Neural crest cell (in vitro differentiated cells): ENCODE measurements at places on chromosomes 7 and 10.

GRCh38 chr7:81393018-81393417, 376.8 kb downstream of the HGF start:
- DNase-seq: no peak

- no peak for DNase-seq
These were observed 52.7 kb upstream of the VIPR2 start for GRCh38 chr7:159197066-159197975.

DNA sequence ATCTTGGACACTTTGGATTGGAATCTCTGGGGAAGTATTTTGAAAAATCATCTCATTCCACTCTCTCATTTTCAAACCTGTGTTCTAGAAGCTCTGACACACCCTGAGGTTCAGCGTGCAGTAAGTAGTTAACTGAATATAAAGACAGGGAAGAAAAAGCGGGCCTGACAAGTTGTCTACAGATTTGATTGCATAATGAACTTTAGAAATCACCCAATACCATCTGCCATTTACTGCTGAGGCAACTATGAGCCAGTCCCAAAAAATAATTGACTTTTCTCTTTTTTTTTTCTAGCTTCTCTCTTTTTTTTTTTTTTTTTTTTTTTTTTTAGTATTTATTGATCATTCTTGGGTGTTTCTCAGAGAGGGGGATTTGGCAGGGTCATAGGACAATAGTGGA, 29.5 kb downstream of the CDC123 start:
- DNase-seq: no peak

DNA sequence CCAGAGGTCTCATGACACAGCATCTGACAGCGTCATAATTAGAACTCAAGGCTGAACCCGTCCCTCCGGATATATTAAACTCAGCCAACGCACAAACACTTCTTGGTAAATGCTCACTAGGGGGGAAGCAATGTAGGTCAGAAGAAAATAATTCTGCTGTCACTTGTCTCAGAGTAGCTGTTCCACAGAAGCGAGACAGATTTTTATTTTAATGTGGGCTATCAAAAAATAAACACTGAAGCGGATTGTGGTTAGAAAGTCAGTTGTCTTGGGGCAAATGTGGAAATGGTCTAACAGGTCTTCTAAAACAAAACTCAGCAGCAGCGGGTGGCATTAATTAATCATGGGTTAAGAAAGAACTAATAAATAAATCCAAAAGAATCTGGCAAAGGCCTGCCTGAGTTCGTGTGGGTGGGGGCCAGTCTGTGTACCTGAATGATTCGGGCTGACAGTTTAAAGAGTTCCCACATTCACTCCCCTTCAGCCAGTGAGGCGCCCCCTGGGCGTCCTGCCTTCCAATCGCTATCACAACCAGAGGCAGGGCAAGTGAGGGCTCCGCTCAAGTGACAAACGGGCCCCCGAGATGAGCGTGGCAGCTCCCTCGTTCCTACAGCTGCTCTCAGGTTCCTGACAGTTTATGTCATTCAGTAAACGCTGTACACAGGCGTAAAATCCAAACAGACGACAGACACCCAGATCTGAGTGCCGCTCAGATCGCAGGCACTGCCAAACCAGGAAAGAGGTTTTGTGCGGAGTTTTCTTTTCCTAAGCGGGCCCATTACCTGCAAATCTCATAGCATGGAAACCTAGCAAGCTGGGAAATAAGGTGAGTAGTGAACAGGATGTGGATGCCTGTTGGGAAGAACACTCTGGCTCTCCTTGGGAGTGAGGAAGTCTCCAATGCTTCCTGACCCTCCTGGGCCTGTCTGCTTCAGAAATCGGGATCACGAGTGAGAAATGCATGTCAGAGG, 52.9 kb downstream of the NRAP start:
- no peak for DNase-seq

DNA sequence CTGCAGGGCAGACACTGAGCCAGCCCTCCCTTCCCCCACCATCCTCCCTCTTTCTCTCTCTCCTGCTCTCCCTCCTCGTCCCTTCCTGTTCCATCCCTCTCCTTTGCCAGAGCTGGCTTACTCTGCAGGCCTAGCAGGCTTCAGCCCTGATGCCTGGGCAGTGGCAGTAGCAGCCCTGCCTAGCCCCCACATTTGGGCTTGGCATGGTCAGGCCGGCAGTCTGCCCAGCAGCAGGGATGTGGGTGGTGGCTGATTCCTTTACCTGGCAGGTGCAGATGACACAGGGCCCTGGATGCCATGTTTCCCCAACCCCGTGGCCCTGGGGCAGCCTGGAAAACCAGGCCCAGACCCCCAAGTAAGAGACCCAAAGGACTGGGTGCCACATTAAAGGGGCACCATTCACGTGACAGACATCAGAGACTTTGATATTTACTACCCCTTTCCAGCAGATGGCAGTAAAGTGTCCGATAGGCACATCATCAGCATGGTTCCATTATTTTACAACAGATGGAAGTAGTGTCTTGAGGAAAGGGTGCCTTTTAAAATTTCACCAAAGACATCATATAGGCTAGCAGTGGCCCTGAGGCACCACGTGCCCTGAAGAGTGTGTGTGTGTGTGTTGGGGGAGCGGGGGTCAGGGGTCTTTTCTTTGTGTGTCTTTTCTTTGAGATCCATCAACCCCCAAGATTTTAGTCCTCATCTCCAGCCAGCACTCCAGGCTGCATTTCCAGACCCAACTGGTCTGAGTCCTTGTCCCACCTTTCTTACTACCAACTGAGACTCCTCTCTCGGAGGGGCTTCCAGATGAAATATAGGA, 5.9 kb downstream of the KCP start:
- no peak for DNase-seq

DNA sequence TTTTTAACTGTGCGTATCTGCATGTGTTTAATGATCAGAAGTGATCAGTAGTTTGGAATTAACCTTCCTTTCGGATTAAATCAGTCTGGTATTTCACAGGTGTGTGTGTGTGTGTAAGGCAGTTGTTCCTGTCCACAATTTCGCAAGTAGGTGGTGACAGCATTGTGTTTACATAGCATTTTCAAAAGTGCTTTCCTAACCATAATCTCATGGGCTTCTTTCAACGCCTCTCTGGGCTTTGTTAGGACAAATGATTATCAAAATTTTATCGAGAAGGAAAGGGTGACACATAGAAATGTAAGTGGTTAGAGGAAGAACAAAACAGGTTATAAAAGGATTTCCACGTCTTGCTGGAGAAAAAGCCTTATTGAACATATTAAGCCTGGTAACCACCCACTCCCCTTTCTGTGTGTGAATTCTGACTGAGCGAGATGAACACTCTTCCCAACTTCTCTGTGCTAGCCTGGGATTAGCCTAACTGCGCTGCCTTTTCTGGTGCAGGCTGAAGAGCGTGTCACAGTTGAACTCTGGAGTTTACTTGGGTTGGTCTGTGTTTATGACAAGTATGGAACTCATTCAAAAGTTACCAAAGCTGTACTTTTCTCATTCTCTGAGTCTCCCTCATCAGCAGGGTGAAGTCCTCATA, 292.3 kb upstream of the PITRM1 start:
- DNase-seq: no peak

- DNase-seq: no peak
These were observed 141.4 kb downstream of the ICA1 start for GRCh38 chr7:8120390-8121058.

DNA sequence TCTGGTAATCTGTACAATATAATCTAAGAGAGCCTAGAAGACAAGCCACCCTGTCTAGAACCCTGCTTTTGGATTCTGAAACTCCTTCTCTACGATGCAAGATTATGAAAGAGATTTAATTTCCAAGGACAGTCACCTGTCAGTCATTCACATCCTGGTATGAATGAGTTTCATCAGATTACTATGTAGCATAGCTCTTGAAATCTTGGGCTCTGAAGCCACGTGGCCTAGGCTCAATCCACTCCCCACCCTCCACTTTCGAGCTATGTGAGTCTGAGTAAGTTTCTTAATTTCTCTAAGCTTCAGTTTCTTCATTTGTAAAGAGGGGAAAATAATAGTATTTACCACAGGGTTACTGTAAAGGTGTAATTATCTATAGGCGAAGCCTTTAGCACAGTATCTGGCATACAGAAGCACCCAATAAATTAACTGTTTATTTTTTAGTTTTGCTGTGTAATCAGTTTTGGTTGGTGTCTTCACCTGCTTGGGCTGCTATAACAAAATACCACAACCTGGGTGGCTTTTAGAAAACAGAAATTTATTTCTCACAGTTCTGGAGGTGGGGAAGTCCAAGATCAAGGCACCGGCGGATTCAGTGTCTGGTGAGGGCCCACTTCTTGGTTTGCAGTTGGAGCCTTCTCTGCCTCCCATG, 71.3 kb downstream of the MYOF start:
- no peak for DNase-seq

DNA sequence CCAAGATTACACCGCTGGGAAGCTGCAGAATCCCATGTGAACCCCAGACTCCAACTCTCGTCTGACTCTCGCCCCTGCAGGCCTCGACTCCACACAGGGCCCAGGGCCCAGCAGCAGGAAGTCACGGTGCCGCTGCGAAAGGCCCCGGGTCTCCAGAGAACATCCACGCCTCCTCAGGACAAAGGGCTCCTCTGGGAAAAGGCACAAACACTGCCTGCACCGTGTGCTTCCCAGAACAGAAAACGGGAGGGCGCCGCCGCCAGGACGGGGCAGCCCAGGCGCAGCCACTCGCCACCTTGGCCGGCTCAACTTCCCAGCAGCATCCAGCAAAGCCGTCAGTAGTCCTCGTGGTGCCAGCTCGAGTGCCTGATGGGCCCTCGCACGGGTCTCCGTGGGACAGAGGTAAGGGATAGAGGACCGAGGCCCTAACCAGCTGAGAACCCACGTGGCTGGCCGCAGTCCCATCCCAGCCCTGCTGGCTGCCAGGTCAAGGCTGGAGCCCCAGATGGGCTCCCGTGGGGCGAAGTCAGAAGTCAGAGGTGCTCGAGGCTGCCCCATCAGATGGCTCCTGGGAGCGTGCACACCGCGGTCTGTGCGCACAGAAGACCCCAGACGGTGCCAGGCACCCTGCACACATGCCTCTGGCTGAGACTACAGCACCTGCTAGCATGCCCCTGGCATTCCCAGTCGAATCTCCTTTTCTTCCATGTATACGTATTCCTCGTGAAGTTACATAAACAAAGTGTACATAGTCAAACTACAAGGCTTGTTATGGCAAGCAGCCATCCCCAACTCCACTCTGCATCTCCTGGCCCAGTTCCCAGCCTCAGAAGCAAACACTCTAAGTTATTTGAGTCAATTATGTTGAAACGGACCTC, 60.2 kb downstream of the MAD1L1 start:
- DNase-seq: no peak

DNA sequence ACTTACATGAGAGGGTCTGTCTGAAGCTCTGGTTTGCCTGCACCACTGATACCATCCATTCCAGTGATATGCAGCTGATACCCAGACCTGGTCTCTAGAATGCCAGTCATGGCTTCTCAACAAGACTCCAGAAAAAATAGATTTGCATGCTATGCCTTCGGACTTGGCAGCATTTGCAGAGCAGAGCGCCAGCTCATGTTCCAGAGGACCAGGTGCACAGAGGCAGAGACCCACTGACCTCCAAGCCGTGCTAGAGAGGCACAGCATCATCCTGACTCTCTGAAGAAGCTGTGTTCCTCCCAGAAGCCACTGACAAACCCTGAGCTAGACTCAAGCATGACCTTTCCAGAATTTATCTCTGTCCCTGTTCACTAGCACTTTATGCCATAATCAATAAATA, 6.9 kb upstream of the PRKAG2 start:
- no peak for DNase-seq

DNA sequence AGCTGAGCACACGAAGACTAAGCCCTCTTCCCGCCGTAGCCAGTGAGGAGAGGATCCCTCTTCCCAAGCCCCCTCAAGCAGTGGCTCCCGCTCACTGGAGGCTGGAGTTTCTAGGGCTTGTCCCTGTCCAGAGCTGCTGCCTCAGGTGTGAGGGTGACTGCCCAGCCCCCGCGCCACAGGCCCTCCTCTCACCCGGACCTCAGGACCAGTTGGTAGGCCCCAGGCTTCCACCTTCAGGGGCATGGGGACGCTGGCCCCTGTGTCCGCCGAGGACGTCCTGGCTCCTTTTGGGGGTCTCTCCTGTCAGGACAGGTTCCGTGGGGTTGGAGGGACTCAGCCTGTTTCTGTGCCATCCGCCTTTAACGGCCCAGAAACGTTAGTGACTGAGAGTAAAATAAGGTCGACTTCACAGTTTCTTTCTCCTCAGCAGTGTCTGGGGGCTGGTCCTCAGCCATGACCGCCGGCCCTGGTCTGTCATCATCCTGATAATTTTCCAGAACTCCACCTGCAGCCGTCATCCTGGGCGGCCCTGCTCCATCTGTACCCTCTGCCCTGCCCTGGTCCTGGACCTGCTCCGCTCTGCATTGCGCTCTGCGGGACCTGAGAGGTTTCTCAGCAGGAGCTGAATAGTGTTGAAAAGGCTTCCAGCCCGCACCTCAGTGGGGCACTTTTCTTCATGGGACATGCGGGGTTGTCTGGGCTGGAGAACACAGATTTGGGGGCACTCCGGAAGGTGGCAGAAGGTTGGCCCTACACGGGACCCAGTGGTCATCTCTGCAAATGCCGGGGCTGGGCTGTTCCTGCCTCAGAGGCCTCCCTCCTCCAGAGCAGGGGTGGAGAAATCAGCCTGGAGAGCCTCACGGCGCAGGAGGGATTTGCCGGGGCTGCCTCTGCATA, 36.0 kb upstream of the FAM20C start:
- DNase-seq: no peak

- DNase-seq: no peak
These were observed 516.8 kb upstream of the GALNT17 start for GRCh38 chr7:70615066-70615606.

DNA sequence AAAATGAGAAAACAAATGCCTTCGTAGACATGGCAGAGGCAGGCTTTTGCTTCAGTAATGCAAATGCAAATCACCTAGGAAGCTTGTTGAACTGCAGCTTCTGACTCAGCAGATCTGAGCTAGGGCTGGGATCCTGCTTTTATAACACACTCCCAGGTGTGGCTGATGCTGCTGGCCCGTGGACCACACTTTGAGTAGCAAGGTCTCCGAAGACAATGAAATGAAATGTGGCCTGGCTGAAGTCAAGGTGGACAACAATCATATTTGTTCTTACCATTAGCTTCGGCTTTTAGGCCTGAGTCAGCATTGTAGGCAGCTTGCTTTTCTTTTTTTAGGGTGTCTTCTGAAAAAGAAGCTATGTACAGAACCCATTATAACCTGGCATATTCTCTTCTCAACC, 26.3 kb downstream of the COL17A1 start:
- DNase-seq: no peak

DNA sequence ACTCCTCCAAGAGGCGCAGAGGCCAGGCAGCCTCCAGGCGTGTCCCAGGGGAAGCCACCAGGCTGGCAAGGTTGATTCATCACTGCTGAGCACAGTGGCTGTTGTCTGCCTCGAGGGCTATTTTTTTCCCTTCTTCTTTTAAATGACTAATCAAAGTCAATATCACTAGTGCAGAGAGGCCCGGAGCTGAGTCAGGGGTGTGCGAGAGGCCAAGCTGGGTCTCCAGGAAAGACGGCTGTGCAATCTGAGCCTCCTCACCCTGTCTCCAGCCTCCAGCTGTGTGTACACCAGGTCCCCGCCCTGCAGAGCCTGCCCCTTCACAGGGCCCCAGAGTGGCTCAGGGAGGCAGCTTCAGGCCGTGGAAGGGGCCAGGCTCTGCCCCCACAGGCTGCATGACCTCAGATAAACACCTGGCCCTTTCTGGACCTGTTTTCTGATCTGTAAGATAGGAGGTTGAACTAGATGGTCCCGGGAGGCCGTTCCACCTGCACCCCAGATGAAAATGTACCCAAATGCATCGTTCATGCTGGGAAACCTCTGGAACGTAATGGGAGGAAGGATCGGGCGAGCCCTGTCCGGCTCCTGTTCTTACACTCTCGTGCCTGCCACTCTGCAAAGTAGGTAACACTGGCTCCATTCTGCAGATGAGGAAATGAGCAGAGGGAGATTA, 3.7 kb downstream of the STX1A start:
- no peak for DNase-seq
